OCI-M1 (cell line): ENCODE measurements at places on chromosomes 4 and X.

GRCh38 chrX:133306316-133306715 is 88.2 kb upstream of the TFDP3 start:
- no peak for DNase-seq

GRCh38 chr4:130995988-130996387 is 1900.0 kb downstream of the C4orf33 start:
- DNase-seq: no peak

DNA sequence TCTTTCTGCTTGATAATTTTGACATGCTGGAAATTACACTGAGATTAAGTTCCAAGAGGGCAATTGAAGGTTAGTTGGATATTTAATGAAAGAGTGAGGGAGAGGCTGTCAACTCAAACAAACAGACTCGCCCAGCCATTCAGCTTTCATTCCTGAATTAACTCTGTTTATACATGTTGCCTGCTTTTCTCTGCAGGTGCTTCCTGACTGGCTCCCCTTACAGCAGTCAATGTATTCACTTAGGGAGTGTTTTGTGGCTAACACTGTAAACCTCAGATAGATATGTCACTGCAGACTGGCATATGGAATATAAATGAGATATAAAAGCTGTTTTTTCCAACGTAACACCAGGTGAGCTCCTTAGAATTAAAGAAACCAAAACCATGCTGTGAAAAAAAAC is 28.7 kb downstream of the TMPRSS11A start:
- DNase-seq: peak; percentile 41

DNA sequence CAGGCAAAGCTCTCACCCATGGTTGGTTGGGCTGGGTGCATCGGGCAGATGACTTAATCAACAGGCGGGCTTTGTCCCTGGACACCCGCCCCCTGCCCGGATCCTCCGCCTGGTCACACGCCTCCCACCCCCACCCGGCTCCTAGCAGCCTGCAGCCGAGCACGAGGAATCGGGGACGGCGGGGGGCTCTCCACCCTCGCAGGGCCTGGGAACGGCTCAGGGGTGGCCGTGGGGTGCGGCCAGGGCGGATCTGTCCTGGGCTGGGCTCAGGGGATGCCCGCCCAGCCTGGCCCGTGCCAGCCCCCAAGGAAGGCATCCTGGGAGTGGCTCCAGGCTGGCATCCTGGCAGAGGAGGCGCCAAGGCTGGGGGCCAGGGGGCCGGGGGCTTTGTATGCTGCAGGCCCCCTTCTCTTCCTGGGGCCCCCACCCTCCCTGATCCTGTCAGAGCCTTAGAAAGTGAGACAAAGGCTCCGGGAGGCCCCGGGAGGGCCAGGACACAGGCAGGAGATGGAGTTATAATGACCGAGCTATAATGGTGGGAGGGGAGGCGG is 32.5 kb upstream of the FGFR3 start:
- DNase-seq: no peak

DNA sequence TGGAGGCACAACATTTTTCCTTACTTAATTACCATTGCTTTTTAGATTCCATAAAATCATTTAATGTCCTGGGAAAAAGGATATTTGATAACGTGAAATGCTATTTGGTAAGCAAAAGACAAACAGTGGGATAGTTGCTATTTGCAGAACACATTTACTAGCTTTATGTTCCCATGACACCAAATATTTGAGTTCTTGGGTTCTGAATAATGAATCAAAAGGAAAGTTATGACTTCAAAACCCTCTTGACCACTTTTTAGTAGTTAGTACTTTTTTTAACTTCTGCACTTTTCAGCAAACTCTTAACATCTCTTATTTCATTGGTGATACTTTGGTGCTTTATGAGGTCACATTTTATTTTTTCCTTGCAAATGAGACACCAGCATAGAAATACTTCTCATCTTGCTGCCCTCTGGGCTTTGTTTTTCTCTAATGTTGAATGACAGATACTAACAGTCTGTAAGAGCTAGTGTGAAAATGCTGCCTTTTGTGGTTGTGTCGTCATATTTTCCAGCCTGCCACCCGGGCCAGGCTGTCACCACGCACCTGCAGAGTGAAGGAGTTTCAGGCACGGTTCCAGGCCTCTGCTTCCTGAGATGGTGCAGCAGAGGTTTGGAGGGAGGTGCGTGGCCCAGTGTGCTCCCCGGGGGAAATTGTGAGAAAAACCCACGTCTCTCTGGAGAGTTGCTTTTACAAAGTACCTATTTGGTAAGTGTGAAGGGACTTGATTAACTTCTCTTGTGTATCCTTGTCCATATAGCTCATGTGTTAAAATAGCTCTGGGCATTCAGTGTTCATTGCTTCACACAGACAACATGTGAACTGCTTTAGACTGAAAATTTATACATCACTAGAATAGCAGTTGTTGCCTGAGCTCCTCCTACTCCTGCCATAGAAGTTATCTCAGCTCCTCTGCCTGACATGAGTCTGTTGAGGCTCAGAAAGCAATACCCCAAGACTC is 34.7 kb downstream of the MSL3 start:
- DNase-seq: peak; percentile 2

DNA sequence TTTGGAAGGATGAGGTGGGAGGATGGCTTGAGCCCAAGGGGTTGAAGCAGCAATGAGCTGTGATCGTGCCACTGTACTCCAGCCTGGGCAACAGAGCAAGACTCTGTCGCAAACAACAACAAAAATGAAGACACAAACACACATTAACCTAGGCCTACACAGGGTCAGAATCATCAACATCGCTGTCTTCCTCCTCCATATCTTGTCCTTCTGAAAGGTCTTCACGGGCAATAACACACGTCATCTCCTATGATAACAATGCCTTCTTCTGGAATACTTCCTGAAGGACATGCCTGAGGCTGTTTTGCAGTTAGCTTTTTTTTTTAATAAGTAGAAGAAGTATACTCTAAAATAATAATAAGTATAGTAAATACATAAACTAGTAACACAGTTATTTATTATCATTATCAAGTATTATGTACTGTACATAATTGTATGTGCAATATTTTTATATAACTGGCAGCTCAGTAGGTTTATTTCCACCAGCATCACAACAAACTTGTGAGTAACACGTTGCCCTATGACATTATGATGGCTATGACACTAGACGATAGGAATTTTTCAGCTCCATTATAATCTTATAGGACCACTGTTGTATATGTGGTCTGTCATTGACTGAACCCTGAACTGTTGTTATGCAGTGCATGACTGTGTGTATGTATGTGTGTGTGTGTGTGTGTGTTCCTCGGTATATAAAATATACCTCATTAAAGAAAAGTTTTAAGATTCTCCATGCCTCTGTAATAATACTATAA is 69.2 kb upstream of the MAML3 start:
- no peak for DNase-seq

DNA sequence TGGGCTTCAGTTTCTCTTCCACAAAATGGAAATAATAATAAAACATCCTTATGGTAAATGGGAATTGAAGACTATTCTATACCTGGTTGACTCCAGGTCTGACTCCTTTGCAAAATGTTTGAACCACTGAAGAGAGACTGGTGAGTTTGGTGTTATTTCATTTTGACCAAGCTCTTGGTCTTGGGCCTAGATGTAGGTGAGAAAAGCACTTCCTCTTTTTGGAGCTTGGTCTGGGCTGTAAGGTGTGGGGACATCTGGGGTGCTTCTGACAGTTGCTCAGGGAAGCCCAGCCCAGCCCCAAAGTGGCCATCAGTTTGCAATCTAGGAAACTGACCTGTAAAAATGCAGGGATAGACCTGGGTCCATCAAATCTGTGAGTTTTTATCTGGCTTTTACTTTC is 26.8 kb upstream of the SOD3 start:
- no peak for DNase-seq

GRCh38 chr4:2497324-2497723 is 28.4 kb downstream of the RNF4 start:
- no peak for DNase-seq
